ENCODE measurements at places on chromosomes 12 and 14.
A peak's percentile ranks its signal among the peaks of the same experiment; 100 is the strongest.

- no peak for DNase-seq
These were observed 451.7 kb downstream of the MDGA2 start for GRCh38 chr14:47223656-47224055.

- DNase-seq: no peak
These were observed 66.2 kb downstream of the PTGER2 start for GRCh38 chr14:52380294-52380693.

- DNase-seq: no peak
These were observed 72.2 kb upstream of the BCL11B start for GRCh38 chr14:99344051-99344758.

DNA sequence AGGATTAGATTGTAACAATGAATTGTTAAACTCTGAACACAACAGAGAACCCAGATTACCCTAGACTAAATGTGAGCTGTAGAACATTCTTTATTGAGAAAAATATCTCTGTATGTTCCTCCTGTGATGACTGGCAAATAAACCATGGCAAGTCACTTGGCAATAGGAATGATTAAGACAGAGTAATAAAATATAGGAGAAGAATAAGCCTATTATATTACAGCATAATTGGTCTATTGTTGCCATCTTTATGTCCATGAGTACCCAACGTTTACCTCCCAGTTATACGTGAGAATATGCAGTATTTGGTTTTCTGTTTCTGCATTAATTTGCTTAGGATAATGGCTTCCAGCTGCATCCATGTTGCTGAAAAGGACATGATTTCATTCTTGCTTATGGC lies 211.2 kb upstream of the AVPR1A start:
- DNase-seq: no peak

GRCh38 chr14:31898838-31899528 lies 178.1 kb upstream of the ARHGAP5 start:
- no peak for DNase-seq

DNA sequence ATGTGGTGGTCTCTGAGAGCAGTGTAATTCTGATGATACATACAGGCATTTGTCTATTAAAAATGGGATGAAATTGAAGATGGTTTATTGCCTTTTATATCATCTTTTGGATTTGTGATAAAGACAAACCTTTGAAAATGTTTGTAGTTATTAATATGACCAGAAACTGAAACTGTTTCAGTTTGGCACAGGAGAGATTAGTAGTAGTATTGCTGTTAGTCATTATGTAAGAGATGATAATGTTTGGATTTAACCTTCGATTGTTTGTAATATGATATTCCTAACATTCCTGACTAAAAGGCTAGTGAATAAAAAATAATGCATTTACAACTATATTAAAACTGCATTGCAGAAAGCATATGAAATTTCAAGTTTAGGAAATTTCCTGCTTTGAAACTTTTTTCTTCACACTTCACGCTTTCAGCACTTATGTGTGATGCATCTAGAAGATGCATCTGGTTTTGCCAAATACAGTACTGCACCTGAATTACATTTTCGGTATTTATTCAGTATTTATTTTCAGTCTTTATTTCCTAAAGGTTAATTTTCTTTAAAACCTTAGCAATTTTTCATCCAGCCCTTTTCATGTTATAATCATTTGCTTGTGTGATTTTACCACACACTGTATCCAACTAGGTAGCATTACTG lies 25.5 kb downstream of the ADIPOR2 start:
- no peak for DNase-seq

- DNase-seq: no peak
These were observed 141.5 kb upstream of the FGD4 start for GRCh38 chr12:32257695-32258496.

GRCh38 chr14:91315844-91316267 lies 71.4 kb upstream of the GPR68 start:
- peak; percentile 94 for DNase-seq

- DNase-seq: no peak
These were observed 101.3 kb downstream of the WIF1 start for GRCh38 chr12:65019696-65020234.

DNA sequence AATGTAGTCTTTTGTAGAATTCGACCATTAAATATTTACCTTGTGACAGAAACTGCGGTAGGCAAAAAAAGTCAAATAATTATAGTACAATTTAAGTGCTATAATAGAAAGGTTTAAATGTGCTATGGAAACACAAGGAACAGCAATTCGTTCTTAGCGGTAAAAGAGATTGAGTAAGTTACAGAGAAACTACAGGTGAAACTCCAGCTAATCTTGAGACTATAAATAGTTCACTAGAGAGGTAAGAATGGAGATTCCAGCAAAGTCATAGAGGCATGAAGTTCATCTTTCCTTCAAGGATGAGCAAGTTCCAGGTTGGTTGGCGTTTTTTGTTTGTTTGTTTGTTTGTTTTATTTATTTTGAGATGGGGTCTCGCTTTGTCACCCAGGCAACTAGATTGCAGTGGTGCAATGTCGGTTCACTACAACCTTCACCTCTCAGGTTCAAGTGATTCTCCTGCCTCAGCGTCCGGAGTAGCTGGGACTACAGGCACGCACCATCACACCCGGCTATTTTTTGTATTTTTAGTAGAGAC lies 878 bp upstream of the R3HDM2 start:
- DNase-seq: no peak

DNA sequence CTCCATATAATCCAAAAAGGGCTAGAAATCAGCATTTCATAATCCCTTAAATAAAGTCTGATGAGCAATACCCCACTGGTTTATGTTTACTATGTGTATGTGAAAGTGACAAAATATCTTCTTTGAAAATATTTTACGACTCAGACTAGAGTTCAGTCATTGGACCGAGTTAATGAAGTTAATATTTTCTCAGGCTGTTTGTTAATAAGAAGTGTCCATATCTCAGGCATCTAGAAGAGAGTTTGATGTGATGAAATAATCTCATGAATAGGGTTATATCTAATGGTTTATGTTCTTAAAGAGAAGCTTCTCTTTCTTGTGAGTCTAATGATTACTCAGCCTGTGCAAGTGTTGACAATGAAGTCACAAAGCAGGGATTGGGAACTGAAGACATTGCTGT lies 51.8 kb downstream of the WIF1 start:
- no peak for DNase-seq

DNA sequence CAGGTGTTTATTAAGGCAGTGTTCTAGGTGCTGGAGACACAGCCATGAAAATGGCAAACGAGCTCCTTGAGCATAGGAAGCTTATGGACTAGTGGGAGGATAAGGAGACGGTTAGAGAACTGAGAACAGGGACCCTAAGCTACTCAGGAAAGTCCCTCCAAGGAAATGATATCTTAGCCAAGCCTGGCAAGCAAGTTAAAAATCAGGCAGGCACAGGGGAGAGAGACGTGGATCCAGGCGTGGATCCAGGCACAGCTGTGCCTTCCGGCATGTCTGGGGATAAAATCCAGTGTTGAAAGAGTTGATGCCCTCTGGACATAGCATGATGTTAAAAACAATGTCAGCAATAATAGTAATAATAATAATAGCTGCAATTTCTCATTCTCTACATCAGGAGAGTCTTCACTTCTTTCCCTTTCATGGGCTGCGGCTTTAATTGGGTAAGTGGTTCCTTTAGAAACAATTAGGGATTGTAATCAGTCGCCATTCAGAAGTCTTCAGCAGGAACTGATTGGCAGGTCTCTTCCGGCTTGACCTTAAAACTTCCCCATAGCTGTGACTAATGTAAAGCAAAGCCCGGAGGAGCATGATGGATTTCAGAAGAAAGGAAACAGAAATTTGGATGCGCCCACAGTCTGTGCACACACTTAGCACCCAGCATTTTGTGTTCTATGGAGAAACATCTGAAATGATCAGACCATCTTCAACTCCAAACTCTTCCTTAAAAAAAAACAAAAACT lies 230.2 kb downstream of the SLC41A2 start:
- DNase-seq: no peak

GRCh38 chr12:78560633-78561032 lies 303.9 kb upstream of the SYT1 start:
- no peak for DNase-seq

- DNase-seq: peak; percentile 38
These were observed 224.4 kb downstream of the CHST11 start for GRCh38 chr12:104681012-104681690.

- DNase-seq: no peak
These were observed 10.7 kb downstream of the PAWR start for GRCh38 chr12:79680051-79680450.

- no peak for DNase-seq
These were observed 94.5 kb upstream of the NRXN3 start for GRCh38 chr14:78075555-78076277.

DNA sequence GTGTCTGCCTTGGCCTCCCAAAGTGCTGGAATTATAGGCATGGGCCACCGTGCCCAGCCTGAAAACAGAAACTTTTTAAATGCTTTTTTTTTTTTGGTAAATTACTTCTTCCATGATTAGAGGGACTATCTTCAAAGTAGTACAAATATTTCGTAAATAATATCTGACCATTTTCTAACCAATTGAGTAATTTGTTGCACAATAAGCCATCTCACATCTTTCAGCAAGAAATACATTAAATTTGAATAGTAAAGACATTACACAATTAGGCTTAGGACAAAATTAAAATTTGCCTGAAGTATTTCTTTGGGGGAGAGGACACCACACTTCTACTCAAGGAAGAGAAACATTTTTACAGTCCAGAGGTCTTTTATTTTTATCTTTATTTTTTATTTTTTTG lies 84.7 kb upstream of the STRN3 start:
- no peak for DNase-seq

- no peak for DNase-seq
These were observed 836.2 kb upstream of the MGAT4C start for GRCh38 chr12:87092421-87092820.

DNA sequence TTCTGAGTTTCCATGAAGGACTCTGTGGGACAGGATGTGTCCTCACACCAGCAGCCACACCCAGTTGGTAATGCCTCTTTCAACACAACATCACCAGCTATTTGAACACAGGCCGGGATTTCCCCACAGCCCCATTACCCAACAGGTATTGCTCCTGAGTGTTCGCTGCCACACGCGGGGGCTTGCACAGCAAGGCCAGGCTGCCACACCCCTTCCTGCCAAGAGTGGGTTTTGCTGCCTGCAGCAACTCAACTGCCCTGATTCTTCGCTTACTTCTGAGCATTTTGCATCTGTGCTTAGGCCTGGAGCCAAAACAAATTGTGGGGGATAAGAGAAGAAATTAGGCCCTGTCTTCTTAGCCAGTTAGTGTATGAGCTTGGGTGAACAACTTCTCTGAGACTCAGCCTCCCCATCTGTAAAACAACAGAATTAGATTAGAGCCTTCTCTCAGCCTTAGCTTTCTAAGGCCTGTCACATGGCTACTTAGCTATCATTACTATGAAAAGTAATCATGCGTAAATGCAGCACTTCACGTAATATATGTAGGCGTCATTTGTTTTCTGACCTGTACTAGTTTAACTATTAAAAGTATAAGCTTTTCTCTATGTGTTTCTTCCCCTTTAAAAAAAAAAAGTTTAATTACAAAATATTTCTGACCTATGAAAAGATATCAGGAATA lies 20.0 kb downstream of the CKAP4 start:
- peak; percentile 72 for DNase-seq

GRCh38 chr12:62522984-62523383 lies 56.4 kb downstream of the MON2 start:
- DNase-seq: no peak
